Activated T-cell treated with anti-CD3 and anti-CD28 coated beads for 24 hours (primary cell): ENCODE measurements at places on chromosomes 5 and 9.

- DNase-seq: no peak
Measured at GRCh38 chr5:69265931-69266330, 31.2 kb downstream of the CDK7 start.

DNA sequence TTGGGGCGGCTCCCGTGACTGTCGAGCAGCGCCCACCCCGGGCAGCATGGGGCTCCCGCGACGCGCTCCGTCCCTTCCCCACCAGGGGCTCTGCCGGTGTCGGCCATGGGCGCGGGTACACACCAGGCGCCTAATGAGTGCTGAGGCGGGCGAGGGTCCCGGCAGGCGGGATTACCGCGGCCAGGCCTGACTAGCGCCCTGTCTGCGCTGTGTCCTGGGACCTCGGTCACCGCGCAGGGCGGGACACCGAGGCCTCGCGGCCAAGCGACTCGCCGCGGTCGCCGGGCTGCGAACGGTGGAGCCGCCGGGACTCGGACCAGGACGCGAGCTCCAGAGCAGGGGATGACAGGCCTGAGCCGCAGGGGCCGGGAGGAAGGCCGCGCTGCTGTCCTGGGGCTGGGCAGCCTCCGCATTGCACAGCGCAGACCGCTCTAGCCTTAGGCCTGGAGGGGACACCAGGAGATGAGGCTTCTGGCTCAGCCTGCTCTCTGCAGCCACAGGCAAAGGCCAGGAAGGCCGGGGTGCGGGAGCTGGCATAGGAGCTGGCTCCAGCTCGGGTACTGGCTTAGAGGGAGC, 14.1 kb downstream of the LCN10 start:
- DNase-seq: no peak

DNA sequence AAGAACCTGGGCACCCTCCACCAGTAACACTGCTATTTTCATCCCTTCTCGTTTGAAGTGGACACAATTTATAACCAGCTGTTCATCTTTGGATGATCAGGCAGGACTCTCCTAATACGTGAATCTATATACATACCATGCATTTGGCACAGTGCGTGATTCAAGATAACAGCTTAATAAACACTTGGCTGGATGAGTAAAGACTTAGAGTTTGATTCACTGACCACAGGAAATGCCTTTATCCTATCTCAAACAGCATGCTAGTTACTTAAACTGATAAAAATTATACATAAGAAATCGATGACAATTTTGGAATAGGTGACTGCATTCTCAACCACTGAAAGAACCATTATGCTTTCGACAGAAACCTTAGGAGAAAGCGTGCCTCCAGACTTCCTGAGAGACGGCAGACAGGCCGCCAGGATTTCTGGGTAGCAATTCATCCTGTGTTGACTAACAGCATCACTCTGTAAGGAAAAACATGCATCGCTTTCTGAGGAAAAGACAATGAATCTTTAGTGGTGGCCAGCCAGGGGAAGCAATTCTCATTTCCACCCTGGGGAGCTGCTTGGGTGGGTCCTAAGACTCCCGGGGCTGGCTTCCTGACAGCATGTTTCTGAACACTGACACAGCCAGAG, 9.7 kb downstream of the MRPL36 start:
- DNase-seq: no peak

DNA sequence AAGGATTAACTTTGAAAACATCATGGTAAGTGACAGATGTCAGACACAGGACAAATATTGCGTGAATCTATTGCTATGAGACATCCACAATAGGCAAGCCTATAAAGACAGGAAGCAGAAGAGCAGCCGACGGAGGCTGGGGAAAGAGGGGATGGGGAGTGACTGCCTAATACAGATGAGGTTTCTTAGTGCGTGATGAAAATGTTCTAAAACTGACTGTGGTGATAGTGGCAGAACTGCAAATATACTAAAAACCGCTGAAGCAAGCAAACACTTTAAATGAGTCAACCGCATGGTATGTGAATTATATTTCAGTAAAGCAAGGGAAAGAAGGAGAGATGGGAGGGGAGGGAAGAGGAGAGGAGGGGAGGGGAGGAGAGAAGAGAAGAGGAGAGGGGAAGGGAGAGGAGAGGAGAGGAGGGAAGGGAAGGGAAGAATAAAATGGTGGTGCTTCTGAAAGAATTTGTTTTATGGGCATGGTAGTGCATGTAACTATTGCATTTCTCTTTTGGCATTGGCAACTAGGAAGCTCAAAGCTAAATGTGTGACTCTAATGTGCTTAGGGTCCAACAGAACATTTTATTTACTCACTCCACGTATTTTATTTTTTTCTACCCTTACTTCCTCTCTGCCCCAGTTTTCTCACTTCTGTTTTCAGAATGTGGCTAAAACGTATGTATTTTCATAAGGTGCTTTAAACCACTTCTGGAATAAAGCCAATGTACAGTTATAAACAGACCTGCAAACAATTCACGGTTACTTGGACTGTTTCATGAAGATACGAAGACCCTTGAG, 21.3 kb downstream of the AKNA start:
- DNase-seq: no peak

- DNase-seq: no peak
Measured at GRCh38 chr5:146924132-146924531, 45.6 kb upstream of the PPP2R2B start.

- DNase-seq: no peak
Measured at GRCh38 chr9:99027443-99027842, 77.5 kb upstream of the TGFBR1 start.

GRCh38 chr9:126158588-126159429, 167.8 kb upstream of the MVB12B start:
- DNase-seq: no peak

DNA sequence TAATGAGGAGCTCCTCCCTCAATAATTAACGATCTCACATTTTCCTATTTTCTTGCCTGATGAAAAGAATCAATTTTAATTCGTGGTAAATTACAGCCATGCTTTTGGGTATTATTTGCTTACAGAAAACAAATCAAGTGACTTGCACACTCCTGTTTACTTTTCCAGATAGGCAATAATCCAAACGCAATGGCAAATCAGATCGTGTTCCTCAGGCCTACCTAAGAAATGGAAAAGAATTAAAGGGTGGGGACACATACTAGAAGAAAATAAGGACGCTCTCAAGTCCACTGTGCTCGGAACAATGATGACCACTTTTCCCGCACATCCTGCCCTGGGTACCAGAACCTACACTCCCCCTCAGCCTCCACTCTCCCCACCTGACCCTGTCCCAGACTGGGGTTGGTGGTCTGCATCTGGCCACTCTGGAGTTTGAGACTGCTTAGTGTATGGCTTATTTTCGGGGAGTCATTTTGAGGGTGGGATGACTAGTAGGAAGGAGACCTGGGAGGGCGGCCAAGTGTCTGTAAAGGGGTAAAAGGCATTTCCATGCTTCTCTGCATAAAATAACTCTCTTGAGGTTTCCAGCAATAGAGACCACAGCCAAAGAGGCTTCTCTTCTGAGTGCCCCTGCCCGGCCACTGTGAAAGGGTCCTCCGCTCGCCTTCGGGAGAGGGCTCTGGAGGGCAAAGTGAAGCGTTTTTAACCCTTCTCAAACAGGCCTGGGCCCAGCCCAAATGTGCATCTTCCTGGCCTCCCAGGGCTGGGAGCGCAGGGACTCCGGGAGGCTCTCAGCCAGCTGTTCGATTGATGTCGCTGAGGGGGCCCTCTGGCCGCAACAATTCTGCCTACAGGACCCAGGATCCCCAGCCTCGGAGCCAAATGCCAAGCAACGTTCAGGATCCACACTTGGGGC, 4.5 kb upstream of the OTP start:
- DNase-seq: no peak

- DNase-seq: no peak
Measured at GRCh38 chr5:72523960-72524582, 16.9 kb upstream of the ZNF366 start.

DNA sequence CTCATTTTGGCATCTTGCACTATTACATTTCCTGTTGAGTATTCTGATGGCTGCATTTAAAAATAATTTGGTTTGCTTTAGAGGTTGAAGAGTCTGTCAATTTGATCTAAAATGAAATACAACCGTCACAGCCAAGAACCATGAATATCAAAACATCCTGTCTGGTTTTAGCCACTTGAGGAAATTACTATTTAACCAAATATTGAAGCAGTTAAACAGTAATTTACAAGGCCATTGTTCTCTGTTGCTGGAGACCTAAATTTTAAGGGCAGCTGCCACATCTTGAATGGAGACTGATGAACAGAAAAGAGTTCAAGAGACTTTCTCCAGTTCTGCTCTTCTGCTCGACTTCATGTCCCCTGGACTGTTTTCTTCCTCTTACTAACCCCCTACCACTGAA, 549.4 kb downstream of the LRRC70 start:
- no peak for DNase-seq

DNA sequence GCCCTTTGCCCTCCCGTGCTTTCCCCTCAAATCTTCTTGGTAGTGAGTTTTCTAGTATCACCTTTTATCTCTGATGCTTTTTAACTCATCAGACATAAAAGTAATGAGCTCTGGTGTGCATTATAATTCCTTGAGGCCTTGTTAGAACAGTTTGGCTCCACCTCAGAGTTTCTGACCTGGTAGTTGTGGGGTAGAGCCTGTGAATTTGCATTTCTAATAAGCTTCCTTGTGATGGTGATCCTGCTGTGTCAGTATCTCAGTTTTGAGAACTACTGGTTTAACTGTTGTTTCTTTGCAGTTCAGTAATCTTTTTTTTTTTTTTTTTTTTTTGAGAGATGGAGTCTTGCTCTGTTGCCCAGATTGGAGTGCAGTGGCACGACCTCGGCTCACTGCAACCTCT, 31.1 kb downstream of the UBE2D2 start:
- no peak for DNase-seq

GRCh38 chr5:73280821-73281746, 108.1 kb downstream of the TMEM174 start:
- no peak for DNase-seq

DNA sequence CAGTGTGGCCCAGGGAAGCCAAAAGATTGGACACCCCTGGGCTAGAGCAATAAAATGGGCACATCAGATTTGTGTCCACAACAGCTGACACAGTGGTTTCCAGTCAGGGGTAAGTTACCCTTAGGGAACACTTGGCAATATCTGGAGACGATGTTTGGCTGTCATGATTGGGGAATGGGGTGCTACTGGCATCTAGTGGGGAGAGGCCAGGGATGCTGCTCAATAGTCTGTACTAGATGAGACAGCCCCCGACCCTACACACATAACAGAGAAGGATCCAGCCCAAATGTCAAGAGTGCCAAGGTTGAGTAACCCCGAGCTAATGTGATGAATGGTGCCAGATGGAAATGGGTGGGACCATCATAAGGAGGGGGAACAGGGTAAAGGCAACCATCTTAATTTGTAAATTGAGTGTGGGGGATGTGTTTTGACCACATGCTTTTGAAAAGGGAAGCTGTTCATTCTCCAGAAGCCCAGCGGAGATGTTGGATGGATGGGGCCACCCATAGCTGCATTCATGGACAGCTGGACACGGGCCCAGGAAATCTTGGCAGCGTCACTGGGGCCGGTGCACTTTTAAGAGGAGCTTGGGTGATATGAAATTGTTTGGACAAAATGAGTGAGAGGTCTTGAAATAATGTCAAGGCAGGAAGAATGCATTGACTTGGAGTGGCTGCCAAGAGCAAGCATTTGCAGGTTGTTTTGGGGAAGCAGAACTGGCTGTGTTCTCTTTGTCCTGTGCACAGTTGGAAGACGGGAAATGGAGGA, 33.4 kb downstream of the SYK start:
- DNase-seq: no peak

- no peak for DNase-seq
Measured at GRCh38 chr5:109373932-109374331, 35.8 kb downstream of the PJA2 start.

- DNase-seq: no peak
Measured at GRCh38 chr9:84499969-84500582, 159.5 kb upstream of the SLC28A3 start.

GRCh38 chr9:95511952-95512708, 4.6 kb downstream of the PTCH1 start:
- DNase-seq: no peak

- DNase-seq: no peak
Measured at GRCh38 chr9:70260606-70261005, 1.8 kb downstream of the SMC5 start.

- no peak for DNase-seq
Measured at GRCh38 chr5:13529300-13529699, 415.2 kb downstream of the DNAH5 start.

DNA sequence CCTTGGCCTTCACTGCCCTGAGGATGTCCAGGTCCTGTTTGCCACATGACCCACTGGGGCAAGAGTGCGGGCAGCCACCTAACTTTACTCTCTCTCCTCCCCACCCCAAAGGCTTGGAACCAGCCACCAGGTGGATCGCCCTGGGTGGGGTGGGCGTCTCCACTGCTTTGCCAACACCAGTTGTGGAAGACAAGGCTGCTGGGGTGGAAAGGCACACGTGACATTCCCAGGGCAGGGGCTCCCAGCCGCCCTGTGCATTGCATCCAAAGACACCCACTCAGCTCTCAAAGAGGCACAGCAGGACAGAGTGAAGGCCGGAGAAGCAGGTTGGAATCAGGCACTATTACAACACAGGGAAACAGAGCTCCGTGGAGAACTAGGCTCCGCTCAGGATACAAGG, 162.2 kb downstream of the OLFM1 start:
- no peak for DNase-seq

- no peak for DNase-seq
Measured at GRCh38 chr9:21936161-21936560, 58.0 kb downstream of the CDKN2A start.

DNA sequence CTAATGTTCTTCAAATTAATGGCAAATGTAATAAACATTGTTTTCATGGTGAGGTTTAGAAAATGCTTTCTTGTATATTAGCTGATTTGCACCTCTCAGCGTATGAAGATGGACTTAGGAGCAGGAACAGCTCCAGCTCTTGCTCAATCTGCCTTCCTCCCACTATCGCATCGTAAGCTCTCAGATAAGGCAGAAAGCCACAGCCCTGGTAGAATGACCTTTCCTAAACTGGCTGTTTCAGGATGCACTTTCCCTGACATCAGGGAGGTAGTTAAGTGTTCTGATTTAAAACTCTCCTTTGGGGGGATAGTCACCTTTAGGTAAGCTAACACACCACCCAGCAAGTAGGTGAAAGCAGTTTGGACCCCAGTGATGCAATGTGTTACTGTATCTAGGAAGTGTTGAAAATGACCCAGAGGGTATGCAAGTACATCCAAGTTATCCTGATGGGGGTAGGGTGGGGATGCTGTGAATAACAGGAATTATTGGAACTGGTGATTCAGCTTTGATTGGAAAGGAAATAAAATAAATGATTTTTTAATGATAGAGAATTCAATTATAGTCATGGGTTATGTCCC, 72.3 kb downstream of the LMNB1 start:
- no peak for DNase-seq

DNA sequence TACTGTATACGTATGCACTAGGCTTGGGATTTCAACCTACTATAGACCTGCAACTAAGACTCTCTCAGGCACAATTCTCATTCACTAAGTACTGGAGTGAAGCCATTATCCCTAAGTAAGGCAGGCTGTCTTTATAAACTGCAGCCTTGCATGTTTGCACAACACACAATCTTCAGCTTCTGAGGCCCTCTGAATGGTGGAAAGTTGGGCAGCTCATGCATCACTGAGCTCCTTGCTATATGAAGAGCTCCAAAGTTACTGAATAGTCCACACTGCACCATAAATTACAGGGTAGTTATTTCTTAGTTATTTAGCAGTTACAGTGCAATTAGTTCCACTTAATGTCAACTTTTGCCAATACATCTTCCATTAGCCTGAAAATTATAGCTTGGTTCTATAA, 384.6 kb downstream of the BRINP1 start:
- DNase-seq: no peak

- DNase-seq: no peak
Measured at GRCh38 chr5:147098233-147098790, 136.5 kb upstream of the STK32A start.

- no peak for DNase-seq
Measured at GRCh38 chr9:137670391-137671195, 51.8 kb downstream of the EHMT1 start.
